ENCODE measurements at places on chromosomes 6 and 20.

GRCh38 chr20:16061351-16061750 lies 511.9 kb downstream of the KIF16B start:
- DNase-seq, result no peak

- DNase-seq, result peak; percentile 89
Observed at GRCh38 chr6:156720691-156721685, 56.2 kb upstream of the ARID1B start.

DNA sequence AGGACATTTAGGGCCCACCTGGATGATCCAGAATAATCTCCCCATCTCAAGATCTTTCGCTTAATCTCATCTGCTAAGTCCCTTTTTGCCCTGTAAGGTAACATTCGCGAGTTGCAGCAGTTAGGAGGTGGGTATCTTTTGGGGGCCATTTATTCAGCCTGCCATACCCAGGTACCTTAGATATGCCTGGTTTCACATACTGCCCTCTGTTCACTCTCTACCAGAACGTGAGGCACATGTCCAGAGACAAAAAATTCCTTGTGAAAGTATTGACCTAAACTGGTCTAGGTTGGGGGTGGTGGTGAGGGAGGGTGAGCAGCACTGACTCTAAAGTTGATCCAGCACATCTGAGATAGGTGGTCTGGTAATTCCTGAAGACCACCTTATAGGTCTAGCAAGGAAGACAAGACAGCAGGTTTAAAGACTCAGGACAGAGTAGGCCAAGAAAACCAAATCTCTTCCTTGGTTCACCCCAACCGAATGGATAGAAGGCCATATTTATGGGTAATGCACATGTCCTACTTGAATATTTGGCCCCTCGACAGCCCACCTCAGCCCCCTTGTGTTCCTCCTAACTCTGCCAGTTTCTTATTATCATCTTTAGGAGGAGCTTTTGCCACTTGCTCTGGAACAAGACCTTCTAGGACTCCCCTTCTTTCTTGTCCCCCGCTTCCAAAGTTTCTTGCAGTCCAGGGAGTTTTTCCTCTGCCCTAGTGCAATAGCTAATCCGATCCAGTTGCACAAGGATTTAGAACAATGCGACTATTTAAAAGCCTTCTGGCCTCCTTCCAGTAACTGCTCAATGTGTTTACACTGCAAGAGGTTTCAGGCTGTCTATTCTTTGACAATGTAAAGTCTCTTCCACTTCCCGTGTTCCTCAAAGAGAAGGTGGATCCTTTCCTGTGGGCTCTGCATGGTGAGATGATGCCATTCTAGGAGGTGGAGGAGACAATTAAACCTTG lies 213.0 kb upstream of the LAMP5 start:
- DNase-seq, result peak; percentile 75

GRCh38 chr20:3654326-3655130 lies 8.7 kb downstream of the GFRA4 start:
- no peak for DNase-seq

DNA sequence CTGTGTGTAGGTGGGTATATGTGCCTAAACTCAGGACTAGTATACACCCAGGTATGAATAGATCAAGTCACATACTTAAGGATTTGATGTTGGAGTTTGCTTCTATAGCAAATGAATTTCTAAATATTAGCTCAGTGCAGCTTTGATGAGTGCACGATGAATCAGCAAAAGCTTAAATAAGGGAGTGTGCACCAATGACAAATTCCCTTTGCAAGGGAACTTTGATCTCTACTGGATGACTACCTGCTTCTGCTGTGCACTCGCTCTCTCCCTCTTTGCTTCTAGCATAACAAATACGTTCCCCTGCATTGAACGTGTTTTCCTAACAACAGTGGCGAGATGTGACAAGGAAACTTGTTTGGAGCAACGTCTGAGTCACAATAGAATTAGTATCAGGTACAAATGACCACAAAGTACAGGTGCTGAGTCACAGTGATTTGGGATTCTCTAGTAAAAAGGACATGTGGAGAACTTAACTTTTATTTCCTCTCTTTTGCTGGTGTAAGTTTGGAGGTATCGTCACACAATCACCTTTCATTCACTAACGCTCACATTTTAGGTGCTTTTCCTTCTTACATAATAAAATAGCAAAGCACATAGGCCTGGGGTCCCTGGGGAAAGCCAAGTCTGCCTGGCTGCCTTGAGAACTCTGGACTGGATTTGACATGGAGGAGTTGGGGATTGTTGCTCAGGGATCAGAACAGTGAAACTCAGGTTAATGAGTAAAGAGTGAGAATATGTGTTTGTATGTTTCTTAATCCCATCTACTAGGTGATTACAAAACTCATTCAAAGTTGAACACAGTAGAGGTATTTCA lies 49.7 kb downstream of the KLHL31 start:
- peak; percentile 99 for DNase-seq

- no peak for DNase-seq
Observed at GRCh38 chr20:58619077-58619863, 31.8 kb upstream of the STX16 start.

DNA sequence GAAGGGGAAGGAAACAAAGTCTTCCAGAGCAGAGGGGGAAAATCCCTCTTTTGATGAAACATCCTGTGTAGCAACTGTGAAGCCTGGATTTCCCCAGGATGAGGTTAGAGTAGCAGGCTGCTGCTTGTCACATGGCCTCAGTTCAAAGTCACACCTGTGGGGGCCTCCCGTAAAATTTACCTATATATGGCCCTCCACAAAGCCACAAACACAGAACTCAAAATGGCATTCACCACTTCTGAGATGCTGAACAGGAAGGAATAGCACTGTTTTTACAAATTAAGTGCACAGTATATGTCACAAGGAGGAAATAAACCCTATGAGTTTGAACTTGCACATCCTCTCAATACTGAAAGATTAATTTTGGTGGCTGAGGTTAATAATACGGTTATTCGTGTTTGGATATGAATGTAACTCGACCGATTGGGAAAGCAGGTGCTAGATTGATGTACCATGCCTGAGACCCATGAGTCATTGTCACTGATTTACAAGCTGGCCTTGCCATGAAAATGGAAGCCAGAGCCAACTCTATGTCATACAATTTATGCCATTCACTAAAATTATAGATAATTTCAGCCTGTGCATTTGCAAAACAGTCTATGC lies 70.6 kb downstream of the SGK1 start:
- peak; percentile 78 for DNase-seq

- DNase-seq, result no peak
Observed at GRCh38 chr6:81718126-81718525, 34.4 kb downstream of the TENT5A start.

- DNase-seq, result peak; percentile 40
Observed at GRCh38 chr6:117483645-117484016, 1.2 kb downstream of the DCBLD1 start.

Data from mammary epithelial cell (primary cell).